ENCODE measurements at places on chromosomes 4 and X.

- no peak for DNase-seq
These were observed 338.2 kb upstream of the PABPC4L start for GRCh38 chr4:134539729-134540231.

- DNase-seq: no peak
These were observed 13.3 kb downstream of the USP27X start for GRCh38 chrX:49892542-49892941.

- DNase-seq: no peak
These were observed 17.0 kb downstream of the MRFAP1 start for GRCh38 chr4:6657242-6658208.

GRCh38 chr4:2390784-2391421, 27.5 kb downstream of the ZFYVE28 start:
- no peak for DNase-seq

DNA sequence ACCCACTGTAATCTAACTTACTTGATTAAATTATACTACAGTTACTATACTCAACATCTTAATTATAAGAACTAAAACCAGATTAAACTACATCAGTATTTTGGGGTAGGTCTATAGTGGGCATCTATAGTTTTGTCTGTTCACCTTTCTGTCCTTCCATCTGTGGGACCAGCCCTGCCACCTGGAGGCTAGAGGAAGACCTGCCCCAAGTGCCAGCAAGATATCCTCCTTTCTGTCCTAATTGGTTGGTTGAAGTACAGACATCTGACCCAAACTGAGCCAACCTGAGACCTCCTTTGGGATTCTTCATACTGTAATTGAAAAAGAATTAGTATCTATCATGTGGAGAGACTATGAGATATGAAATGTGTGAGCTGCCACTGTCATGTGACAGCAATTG, 172.2 kb upstream of the TLL1 start:
- DNase-seq: no peak

All from fibroblast of skin of back (primary cell).